ENCODE measurements at places on chromosomes 1 and 21.

- no peak for DNase-seq
These were observed 106.5 kb upstream of the EDEM3 start for GRCh38 chr1:184860985-184861754.

- no peak for DNase-seq
These were observed 19.1 kb downstream of the RUNX3 start for GRCh38 chr1:24910751-24911650.

GRCh38 chr1:75423616-75424015 is 187.3 kb downstream of the SLC44A5 start:
- DNase-seq: no peak

DNA sequence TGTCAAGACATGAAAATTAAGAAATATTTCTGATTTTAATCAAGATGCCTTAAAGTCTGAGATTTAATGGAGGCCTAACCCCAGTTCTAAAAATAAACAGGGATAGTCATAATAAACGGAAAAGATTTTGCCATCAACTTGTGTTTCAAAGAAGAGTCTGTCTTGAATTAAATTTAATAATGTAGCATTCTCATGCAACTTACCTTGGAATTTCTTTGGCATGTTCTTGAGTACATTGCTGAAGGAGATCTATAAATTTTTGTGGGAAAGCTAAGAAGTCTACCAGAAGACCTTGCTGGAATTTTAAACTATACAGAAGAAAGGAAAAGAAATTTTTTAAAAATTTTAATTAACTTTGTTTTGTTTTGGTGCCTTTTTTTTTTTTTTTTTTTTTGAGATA is 10.6 kb downstream of the SASS6 start:
- no peak for DNase-seq

- no peak for DNase-seq
These were observed 497.9 kb upstream of the NEGR1 start for GRCh38 chr1:72780212-72780611.

- DNase-seq: no peak
These were observed 60.4 kb upstream of the DMRTB1 start for GRCh38 chr1:53398576-53399365.

All from stimulated activated CD4-positive, alpha-beta T cell treated with anti-CD3 and anti-CD28 coated beads, Interleukin-1b, Interleukin-23, amount 100 ng/mL, for 24 hours (primary cell).